ENCODE measurements at places on chromosomes 6 and 20.

- no peak for DNase-seq
Observed at GRCh38 chr6:29907637-29908340, 34.5 kb upstream of the HLA-A start.

DNA sequence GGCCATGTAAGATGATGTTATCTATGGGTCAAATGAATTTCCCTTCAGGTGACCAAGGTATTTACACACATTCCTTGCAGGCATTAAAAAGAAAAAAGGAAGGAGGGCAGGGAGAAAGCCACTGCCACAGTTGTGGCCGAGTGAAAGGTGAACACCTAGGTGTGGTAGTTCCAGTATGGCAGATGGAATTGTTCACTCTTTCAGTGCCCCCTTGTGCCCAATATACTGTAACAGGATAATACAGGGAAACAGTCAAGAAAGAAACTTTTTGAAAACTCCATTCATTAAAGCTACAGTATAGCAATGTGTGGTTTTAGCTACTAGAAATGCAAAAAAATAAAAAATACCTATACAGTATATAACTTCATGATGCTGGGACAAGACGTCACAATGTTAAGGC, 52.1 kb downstream of the BMP2 start:
- DNase-seq, result no peak

- DNase-seq, result no peak
Observed at GRCh38 chr6:113370508-113371502, 486.3 kb upstream of the MARCKS start.

DNA sequence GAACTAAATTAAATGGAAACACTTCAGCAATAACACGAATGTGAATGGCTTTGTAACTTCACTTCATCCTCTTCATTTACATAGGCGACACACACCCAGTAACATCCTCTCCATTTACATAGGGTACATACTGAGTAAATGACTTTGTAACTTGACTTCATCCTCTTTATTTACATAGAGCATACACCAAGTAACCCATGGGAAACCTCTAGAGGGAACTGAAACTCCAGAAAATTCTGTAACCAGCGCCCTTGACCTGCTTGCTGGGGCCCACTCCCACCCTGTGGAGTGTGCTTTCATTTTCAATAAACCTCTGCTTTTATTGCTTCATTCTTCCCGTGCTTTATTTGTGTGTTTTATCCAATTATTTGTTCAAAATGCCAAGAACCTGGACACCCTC, 81.6 kb upstream of the OPRM1 start:
- no peak for DNase-seq

DNA sequence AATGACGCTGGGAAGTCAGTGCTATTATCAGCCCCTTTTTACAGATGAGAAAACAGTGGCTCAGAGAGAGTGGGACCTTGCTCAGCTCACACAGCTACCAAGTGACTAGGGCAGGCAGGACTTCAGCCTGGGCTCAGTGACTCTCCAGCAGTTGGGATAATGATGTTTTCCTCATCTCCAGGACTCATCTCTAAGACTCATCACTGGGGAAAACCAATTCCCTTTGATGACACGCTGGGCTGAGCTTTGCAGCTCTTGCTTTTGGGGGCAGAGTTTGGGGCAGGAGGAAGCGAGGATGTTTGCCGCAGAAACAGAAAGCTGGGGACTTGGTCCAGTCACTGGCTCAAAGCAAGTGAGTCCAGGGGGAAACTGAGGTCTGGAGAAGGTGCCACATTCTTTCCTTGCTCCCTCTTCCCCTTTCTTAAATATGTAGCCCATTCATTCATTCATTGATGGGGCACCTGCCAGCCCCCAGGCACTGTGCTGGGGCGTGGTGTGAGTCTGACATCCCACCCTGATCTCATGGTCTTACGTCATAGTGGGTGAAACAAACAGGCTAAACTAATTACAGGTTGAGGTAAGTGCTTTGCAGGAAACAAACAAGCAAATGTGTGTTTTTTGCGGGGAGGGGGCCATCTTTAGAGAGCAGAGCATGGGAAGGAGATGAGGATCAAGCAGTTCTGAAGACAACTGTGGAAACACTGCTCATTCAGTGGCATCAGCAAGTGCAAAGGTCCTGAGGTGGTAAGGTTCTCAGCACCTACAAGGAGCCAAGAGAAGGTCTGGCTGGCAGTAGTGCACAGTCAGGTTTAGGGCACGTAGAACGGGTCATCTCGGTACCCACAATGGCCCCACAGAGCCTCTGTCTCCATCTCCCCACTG, 74.4 kb upstream of the PMEPA1 start:
- no peak for DNase-seq

- no peak for DNase-seq
Observed at GRCh38 chr6:3523271-3523670, 66.4 kb upstream of the SLC22A23 start.

- no peak for DNase-seq
Observed at GRCh38 chr6:105036351-105036750, 79.4 kb downstream of the LIN28B start.

- no peak for DNase-seq
Observed at GRCh38 chr20:10304471-10305046, 85.9 kb downstream of the SNAP25 start.

DNA sequence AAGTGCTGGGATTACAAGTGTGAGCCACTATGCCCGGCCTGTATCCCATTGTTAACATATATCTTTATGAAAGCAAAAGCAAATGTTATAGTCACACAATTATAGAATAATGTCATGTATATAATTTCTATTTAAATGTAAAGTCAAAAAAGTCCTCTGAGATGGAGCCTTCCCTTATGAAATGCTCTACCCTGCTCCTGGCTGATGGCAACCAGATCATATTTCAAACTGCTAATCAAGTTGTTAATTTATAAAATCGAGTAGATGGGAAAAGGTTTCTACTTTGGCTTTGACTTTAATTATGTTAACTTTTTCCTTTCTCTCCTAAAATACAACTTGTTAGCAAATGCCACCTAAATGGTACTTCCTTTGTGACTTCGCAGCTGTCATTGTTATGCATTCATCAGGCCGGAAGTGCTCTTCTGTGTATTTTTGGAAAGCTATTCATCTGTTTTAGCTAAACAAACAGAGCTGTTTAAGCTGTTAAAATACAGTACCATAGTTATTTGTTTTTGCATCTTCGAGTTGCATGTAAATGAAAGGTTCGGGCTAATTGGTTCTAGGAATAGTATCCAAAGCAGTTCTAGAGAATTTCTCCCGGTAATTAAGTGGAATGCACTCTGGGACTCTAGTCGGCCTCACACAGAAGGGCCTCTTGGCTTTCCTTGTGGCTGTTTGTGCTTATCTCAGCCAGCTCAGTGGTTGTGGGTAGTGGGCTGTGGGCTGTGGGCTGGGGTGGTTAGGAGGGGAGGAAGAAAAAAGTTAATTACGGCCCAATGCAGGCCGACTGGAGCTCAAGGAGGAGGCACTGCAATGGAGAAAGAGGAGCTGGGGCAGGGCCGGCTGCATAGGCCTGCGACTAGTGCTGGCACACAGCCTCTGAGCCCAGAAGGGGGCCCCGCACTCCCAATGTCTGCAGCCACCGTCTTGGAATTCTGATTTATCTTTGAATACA, 34.8 kb downstream of the SLC35D3 start:
- no peak for DNase-seq
